Right ventricle myocardium superior (tissue), 1 donor: ENCODE measurements at places on chromosomes 5 and 9. TPM values are rescaled to one million over a fixed set of nuclear protein-coding genes. Genes with fewer than 3 reads are reported as not detected.

Gene FOXD4L4
- total RNA-seq = not detected

Gene GABRP
- total RNA-seq = 0.13 TPM

Gene NR5A1
- not detected for total RNA-seq

Gene MYMK
- total RNA-seq = not detected

Gene UHRF2
- 16.4 TPM for total RNA-seq

Gene PLAC8L1
- not detected for total RNA-seq

Gene DNM1
- total RNA-seq = 7.0 TPM

Gene RNF183
- total RNA-seq = not detected

Gene PRDM12
- not detected for total RNA-seq

Gene PCDHB15
- total RNA-seq = 3.9 TPM

Gene ADGRV1
- not detected for total RNA-seq

Gene BARHL1
- not detected for total RNA-seq

Gene ARHGEF39
- 0.24 TPM for total RNA-seq
